NCI-H2081 treated with DMSO at 0.1 percent for 48 hours (cell line): ENCODE measurements at places on chromosomes 3 and 15.

GRCh38 chr15:73862276-73862675 lies 11.1 kb upstream of the TBC1D21 start:
- DNase-seq: no peak

GRCh38 chr15:72502220-72502809 lies 28.2 kb downstream of the ARIH1 start:
- DNase-seq: no peak

GRCh38 chr3:129211772-129212171 lies 28.1 kb upstream of the CNBP start:
- DNase-seq: no peak

- DNase-seq: no peak
Measured at GRCh38 chr15:92033314-92033713, 179.8 kb downstream of the SLCO3A1 start.

DNA sequence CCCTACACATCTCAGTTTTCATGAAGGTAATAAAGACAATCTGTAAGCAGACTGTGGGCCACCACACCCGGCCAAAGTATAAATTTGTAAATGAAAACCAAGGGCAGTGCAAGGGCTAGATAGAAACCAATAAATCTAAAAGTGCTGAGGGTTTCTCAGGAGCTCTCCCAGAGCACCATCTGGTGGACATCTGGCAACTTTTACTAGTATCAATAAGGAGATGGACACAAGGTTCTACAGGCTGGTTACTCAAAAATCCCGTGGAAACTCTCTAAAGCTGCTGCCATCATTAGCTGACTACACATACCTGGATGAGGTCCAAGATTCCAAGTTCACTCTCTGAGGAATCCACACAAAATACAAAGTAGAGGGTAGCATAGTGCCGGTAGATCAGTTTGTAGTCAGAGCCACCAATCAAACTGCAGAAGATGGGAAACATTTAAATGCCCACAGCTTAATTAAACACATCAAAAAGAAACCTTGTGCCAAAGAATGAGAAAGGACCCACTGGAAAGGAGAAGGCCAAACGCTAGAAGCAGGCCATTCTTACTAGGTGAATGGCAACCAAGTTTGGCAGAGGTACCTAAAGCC lies 5.5 kb downstream of the AP3S2 start:
- no peak for DNase-seq
